ENCODE measurements at places on chromosomes 13 and 19. TPM values are rescaled to one million over a fixed set of nuclear protein-coding genes. Genes with fewer than 3 reads are reported as not detected.

DNA sequence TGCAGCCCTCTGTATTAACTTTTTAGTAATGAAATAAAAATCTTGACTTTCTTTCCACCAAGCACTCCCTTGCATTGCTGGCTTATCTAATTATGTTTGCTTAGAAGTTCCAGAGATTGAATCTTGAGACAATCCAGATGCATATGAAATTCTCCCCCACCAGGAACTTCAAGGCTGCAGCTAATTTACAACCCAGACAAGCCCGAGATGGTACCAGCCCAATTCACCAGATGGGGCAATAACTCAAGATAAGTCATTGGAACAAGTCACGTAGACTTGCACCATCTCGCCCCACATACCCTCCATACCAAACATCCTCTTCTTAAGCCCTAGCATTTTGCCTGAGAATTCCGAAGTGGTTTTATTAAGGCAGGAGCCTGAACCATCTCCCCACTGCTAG is 29.0 kb downstream of the UTP14C start:
- DNase-seq: no peak

DNA sequence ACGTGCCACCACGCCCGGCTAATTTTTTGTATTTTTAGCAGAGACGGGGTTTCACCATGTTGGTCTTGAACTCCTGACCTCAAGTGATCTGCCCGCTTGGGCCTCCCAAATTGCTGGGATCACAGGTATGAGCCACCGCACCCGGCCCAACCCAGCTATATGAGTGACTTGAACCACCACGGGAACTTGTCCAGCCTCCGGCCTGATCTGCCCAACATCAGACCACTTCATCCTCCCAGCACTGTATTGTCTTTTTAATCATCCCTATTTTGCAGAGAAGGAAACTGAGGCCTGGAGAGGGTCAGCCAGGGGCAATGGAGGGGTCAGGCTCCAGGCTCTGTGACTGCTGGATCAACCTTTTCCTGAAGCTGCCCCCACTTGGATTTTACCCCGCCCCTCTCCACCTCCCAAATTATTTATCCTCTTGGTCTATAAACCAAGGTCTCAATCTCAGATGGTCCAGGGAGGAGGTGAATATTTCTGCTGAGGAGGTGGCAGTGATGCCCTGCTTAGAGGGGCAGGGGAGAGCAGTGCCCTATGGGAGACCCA is 893 bp upstream of the PLIN3 start:
- no peak for DNase-seq

GRCh38 chr13:76637641-76638141 is 248.5 kb downstream of the KCTD12 start:
- DNase-seq: no peak

GRCh38 chr13:30880151-30880855 is 25.8 kb upstream of the MEDAG start:
- no peak for DNase-seq

- DNase-seq: peak; percentile 63
Observed at GRCh38 chr19:48152551-48152950, 17.6 kb downstream of the LIG1 start.

GRCh38 chr13:30974350-30974749 is 41.9 kb downstream of the TEX26 start:
- no peak for DNase-seq

DNA sequence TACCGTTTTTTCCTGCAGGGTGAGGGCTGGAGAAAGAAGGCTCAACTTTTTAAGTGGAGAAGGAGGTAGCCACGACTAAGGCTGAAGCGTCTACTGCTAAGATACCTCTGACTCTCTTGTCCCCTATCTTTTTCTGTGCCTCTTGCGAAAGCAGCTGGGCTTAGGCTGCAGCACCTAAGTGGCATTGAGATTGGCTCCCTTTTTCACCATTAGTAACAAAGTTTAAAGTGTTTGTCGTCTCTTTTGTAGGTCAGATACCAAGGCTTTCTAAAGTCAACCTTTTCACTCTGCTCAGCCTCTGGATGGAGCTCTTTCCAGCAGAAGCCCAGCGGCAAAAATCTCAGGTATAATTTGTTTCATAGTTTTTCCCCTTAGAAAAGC is 887 bp downstream of the CDADC1 start:
- DNase-seq: no peak

- DNase-seq: no peak
Observed at GRCh38 chr13:79404985-79405384, 1.1 kb downstream of the RBM26 start.

GRCh38 chr13:111893607-111894443 is 173.1 kb upstream of the SOX1 start:
- peak; percentile 39 for DNase-seq

- DNase-seq: no peak
Observed at GRCh38 chr13:25249001-25249543, 38.2 kb downstream of the MTMR6 start.

DNA sequence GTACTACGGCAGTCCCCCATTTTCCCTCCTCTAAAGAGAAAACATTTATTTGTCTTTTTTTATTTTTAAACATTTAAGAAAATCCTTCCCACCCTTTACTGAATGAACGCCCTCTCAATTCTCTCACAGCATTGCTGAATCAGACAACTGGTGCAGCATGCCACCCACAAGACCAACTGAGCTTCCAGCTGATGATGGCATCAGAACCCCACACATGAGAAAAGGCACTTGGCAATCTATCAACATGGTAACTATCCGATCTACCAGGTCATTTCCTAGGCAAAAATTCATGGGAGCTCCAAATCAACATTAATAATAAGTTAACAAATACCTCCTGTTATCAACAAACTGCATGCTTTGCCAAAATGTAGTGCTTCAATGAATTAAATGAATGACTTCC is 43.1 kb downstream of the LHFPL6 start:
- no peak for DNase-seq

- DNase-seq: no peak
Observed at GRCh38 chr19:34366738-34367623, 2.0 kb downstream of the GPI start.

- DNase-seq: no peak
Observed at GRCh38 chr19:33248104-33248503, 22.5 kb upstream of the SLC7A10 start.

- DNase-seq: no peak
Observed at GRCh38 chr13:93951108-93951507, 528.4 kb downstream of the DCT start.

GRCh38 chr19:632579-633067 is 714 bp downstream of the POLRMT start:
- no peak for DNase-seq

- no peak for DNase-seq
Observed at GRCh38 chr13:78576261-78576660, 27.1 kb downstream of the POU4F1 start.

DNA sequence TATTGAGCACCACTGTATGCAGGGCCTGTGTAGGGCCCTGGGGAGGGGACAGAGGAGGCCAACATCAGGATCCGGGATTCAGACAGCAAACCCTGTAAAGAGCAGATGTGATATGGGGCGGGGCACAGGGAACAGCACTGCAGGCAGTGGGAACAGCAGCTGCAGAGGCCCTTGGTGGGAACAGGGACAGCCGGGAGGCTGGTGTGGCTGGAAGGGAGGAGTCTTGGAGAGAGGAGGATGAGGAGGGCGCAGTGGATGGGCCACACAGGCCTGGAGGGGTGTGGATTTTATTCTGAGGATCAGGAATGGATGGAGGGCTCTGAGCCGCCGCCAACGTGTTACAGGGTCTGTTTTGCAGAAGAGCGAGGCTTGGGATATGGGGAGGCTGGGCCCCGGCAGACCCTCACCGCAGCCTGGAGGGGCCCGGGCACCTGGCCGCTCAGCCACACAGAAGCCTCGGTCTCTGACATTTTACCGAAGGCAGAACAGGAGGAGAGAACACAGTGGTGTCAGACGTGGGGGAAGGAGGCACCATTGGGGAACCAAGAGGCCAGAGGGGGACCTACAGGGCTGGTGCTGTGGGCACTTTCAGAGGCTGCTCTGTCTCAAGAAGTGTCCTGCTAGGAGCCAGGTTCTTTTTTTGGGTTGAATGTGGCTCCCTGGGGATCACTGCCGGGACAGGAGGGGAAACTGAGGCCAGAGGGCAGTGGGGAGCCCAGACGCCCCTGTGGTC is 6.9 kb downstream of the EFNA2 start:
- no peak for DNase-seq

GRCh38 chr19:40464059-40465024 is 1.2 kb downstream of the BLVRB start:
- DNase-seq: peak; percentile 89

- DNase-seq: no peak
Observed at GRCh38 chr13:30020726-30021312, 170.4 kb upstream of the UBL3 start.

- DNase-seq: no peak
Observed at GRCh38 chr13:23709536-23709935, 139.3 kb downstream of the TNFRSF19 start.

DNA sequence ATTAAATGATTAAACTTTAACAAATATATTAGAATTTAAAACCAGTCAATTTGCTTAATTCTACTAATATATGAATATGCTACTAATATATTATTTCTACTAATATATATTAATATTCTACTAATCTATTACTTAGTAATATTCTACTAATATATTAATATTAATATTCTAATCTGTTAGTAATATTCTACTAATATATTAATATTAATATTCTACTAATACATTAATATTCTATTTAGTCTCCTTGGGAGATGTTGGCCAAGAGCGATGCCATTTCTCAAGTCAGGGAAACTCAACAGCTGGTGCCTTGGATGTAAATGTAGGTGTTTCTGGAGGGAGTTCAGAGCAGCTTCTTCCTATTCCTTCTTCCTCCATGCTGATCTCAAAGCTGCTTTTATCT is 259.2 kb upstream of the TMTC4 start:
- DNase-seq: no peak

- no peak for DNase-seq
Observed at GRCh38 chr19:40809358-40810086, 10.5 kb downstream of the EGLN2 start.

GRCh38 chr19:41441321-41441945 is 1.5 kb upstream of the ERICH4 start:
- DNase-seq: peak; percentile 20

DNA sequence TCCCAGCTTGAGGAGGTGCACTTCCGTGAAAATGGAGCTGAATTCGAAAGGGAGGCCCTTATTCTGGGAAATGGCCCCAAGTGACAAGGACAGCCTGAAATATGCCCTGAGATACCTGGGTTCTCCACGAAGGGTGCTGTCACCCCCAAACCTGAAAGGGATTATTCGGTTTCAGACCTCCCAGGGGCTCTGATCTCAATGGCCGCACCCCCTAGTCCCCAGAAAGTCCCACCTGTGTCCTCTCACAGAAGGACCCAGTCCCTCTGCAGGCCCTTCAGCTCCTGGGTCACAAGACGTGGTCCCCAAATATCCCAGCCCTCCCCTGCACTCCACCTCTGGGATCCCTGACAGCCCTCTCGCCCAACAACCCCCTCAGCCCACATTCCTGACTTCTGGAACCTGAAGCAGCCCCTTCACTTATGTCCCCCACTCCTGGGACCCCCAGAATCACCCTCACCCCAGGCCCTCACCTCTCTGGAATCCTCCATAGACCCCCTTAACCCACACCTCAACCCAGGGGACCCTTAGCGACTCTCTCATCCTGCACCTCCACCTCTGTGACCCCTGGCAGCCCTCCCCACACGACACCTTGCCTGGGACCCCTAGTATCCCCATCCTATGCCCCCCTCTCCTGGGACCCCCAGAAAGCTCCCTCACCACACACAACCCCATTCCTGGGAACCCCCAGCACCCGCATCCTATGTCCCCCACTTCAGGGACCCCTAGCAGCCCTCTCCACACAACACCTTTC is 606 bp downstream of the SYNGR4 start:
- DNase-seq: no peak

DNA sequence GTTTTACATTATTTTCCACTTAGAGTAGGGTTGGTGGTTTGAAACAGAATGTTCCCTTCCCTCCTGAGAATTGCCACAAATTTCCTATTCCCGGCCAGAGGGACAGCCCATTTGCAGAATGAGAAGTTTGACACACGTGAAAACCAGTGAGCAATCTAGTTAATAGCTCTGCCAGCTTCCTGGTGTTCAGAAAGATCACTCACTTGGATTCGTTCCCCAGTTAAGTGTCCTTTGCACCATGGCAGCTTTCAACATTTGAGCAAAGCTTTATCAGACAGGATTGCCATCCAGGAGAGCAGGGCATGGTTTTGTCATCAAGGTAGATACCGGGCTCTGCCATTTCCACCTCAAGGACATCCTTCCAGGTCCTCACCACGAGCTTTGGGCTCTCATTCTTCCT is 28.2 kb downstream of the RASL11A start:
- DNase-seq: no peak

- DNase-seq: no peak
Observed at GRCh38 chr19:30695171-30695875, 323.1 kb downstream of the ZNF536 start.

- DNase-seq: no peak
Observed at GRCh38 chr13:50671497-50671850, 172.0 kb downstream of the DLEU7 start.

DNA sequence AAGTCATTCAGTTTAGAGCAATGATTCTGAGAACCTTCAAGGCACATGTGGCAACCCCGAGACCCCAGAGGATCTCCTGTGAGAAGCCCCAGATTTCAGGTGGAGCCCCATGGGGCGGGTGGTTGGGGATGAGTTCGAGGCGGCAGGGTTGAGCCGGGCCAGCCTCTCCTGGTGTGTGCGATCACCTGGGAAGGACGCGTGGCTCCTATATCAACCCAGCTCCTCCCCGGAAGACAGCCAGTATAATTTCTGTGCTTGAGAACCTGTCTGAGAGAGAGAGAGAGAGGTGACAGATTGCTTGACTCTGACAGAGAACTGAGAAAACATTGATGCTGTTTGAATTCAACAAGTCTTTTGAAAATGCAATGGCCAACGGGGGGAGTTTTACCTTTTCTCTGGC is 89.0 kb downstream of the TEX29 start:
- DNase-seq: no peak

SPACA4 gene
- total RNA-seq: not detected

DNM2 gene
- total RNA-seq: 180 TPM

PAN3 gene
- 8.1 TPM for total RNA-seq

C19orf38 gene
- 0.59 TPM for total RNA-seq

LILRA1 gene
- total RNA-seq: 0.48 TPM

KLK15 gene
- not detected for total RNA-seq

ADGRE3 gene
- not detected for total RNA-seq

DCLK1 gene
- 12.7 TPM for total RNA-seq

C5AR1 gene
- 3.4 TPM for total RNA-seq

FGF14 gene
- 2.6 TPM for total RNA-seq

ATP8A2 gene
- total RNA-seq: 0.05 TPM

SH2D3A gene
- not detected for total RNA-seq

S1PR5 gene
- 0.13 TPM for total RNA-seq

FFAR1 gene
- not detected for total RNA-seq
